Airway epithelial cell (primary cell): ENCODE measurements at places on chromosomes 13 and 19. TPM values are rescaled to one million over a fixed set of nuclear protein-coding genes. Genes with fewer than 3 reads are reported as not detected.

ZAR1L gene
- not detected in 2 replicates for total RNA-seq

GPR4 gene
- not detected in 2 replicates for total RNA-seq

ARGLU1 gene
- 23.7 and 40.1 TPM in 2 replicates for total RNA-seq

GFY gene
- total RNA-seq: not detected in 2 replicates

NKPD1 gene
- total RNA-seq: 2.3 and 2.6 TPM in 2 replicates

PLIN5 gene
- total RNA-seq: 0.14 TPM in 1 of 2 replicates, not detected in the other

GAPDHS gene
- total RNA-seq: not detected in 2 replicates
